ENCODE measurements at places on chromosomes 12 and 14. TPM values are rescaled to one million over a fixed set of nuclear protein-coding genes. Genes with fewer than 3 reads are reported as not detected.

KRT71 gene
- not detected for total RNA-seq

GPD1 gene
- total RNA-seq, result 0.43 TPM

NCAPD2 gene
- 36.4 TPM for total RNA-seq

NOP9 gene
- total RNA-seq, result 27.8 TPM

ZNF664 gene
- 133 TPM for total RNA-seq

SUDS3 gene
- total RNA-seq, result 33.5 TPM

KLHDC1 gene
- 5.8 TPM for total RNA-seq

DNA sequence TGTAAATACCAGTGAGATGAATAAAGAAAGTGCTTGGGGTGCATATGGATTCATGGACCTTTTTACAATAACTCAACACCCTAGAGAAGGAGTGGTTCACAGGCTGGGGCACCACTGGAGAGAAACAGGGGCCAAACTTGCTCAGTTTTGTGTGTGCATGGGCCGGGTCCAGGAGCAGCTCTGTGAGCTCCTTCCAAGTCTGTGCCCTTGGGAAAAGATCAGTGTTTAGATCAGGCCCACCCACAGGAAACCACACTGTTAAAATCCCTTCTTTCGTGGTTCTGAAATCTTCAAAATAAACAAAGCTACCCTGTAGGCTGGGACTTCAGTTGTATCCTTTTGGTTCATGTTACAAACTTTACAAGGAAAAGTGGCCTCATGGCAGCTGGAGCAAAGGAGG, 156.1 kb upstream of the TMEM260 start:
- peaks cover 8% of the 10 kb centered on the region for H3K27me3 ChIP-seq
- DNase-seq, result no peak
- no peak overlapping the region for H3K27ac ChIP-seq
- H3K4me1 ChIP-seq, result peaks cover 11% of the 10 kb centered on the region

GRCh38 chr14:35320472-35320871, 28.3 kb downstream of the PSMA6 start:
- peaks cover 24% of the 10 kb centered on the region for H3K36me3 ChIP-seq
- no peak overlapping the region for H3K4me3 ChIP-seq
- H3K27me3 ChIP-seq, result no peaks in the 10 kb centered on the region
- DNase-seq, result no peak

GRCh38 chr12:18267427-18268099, 6.2 kb downstream of the PIK3C2G start:
- H3K4me3 ChIP-seq, result no peak overlapping the region
- H3K4me1 ChIP-seq, result no peaks in the 10 kb centered on the region

DNA sequence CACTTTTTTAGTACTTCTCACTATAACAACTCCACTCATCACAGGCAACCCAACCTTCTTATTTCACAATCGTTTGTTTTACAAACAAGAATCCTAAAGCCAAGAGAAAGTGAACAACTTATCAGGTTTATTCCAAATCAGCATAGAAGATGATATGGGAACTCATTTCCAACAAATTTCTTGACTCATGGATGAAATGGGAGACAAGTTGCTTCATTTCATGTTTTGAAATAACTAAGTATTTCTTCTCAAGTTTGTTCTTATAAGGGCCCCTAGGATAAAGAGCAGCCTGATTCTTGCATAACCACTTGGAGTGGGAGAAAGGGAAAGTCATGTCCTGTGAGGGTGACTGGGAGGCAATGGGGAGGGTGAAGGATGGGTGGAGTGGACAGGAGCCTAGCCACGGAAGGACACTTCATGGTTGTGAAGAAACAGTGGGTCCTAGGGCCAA, 168.3 kb downstream of the DUSP6 start:
- H3K36me3 ChIP-seq, result no peaks in the 10 kb centered on the region
- no peak for DNase-seq
- no peaks in the 10 kb centered on the region for H3K27me3 ChIP-seq
- H3K4me3 ChIP-seq, result no peak overlapping the region

DNA sequence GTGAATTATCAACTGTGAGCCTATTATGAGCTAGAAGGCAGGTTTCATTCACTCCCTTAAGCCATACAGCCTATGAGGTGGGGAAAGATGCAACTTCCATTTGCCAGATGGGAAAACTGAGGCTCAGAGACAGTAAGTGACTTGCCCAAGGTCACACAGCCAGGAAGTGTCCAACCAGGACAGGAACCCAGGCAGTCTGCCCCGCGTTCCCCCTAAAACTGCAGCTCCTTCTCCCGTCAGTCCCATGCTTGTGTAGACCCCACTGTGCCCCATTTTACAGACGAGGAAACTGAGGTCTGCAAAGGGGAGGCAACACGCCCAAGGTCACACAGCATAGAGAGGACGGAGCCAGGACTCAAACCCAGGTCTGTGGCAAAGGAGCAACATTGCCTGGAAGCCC, 50.6 kb downstream of the NCOR2 start:
- H3K27me3 ChIP-seq, result no peaks in the 10 kb centered on the region
- peak overlapping the region; percentile 100 for H3K27ac ChIP-seq
- peaks cover 78% of the 10 kb centered on the region for H3K4me1 ChIP-seq
- peak overlapping the region; percentile 86 for H3K4me3 ChIP-seq
- DNase-seq, result no peak
- peaks cover 4% of the 10 kb centered on the region for H3K36me3 ChIP-seq

- H3K4me1 ChIP-seq, result no peaks in the 10 kb centered on the region
- DNase-seq, result no peak
- no peaks in the 10 kb centered on the region for H3K27me3 ChIP-seq
These were observed 80.6 kb upstream of the STRN3 start for GRCh38 chr14:31106768-31107167.

- H3K27me3 ChIP-seq, result no peaks in the 10 kb centered on the region
- H3K36me3 ChIP-seq, result peaks cover 11% of the 10 kb centered on the region
- H3K27ac ChIP-seq, result no peak overlapping the region
- H3K4me3 ChIP-seq, result no peak overlapping the region
- DNase-seq, result peak; percentile 77
These were observed 20.4 kb downstream of the VASH1 start for GRCh38 chr14:76781648-76782051.

- no peaks in the 10 kb centered on the region for H3K36me3 ChIP-seq
- peak overlapping the region; percentile 87 for H3K27ac ChIP-seq
- no peak overlapping the region for H3K4me3 ChIP-seq
- H3K4me1 ChIP-seq, result peaks cover 57% of the 10 kb centered on the region
- no peaks in the 10 kb centered on the region for H3K27me3 ChIP-seq
These were observed 212.5 kb upstream of the DDHD1 start for GRCh38 chr14:53365486-53366130.

GRCh38 chr12:4099276-4099675, 174.3 kb upstream of the CCND2 start:
- no peaks in the 10 kb centered on the region for H3K36me3 ChIP-seq
- no peak overlapping the region for H3K4me3 ChIP-seq
- peaks cover 15% of the 10 kb centered on the region for H3K27me3 ChIP-seq

- H3K27ac ChIP-seq, result peak overlapping the region; percentile 75
- no peak for DNase-seq
- H3K4me1 ChIP-seq, result peaks cover 38% of the 10 kb centered on the region
- H3K36me3 ChIP-seq, result peaks cover 5% of the 10 kb centered on the region
- H3K27me3 ChIP-seq, result no peaks in the 10 kb centered on the region
- no peak overlapping the region for H3K4me3 ChIP-seq
These were observed 50.4 kb downstream of the LRP6 start for GRCh38 chr12:12216349-12217017.

DNA sequence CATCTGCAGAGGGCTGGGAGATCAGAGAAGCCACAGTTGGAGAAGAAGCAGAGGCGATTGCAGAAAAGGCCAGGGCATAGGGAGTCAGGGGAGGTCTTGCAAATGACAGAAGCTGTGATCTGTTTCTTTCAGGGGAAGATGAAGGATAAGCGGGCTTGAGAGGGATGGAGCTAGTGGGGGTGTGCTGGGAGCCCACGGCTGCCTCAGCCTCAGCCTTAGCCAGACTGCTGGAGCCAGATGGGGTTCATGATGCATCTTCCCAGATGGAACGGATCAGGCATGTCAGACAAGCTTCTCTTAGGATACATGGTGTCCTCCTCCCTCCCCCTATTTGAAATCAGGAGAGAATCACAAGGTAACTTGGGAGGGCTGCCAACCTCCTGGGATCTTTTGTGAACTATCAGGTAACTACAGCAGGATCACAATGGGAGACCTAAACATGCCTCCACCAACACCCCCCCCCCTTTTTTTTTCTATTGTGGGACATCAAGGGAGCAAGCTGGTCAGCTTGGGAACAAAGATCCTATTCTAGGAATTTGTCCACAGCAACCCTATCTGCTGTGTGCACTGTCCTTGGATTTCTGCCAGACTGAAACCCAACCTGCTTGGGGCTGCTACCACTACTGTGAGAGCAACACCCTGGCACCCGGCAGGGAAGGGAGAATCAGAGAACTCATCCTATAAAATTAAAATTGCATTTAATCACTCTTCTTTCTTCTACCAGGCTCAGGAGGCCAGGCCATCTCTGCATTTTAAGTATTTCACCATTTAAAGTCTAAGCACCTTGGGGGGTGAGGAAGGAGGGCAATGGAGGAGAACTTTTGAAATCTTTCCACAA, 10.7 kb upstream of the ATP2A2 start:
- peak overlapping the region; percentile 57 for H3K4me3 ChIP-seq
- H3K27ac ChIP-seq, result peak overlapping the region; percentile 92
- DNase-seq, result no peak
- peaks cover 68% of the 10 kb centered on the region for H3K4me1 ChIP-seq

Data from osteocyte (in vitro differentiated cells).